ENCODE measurements at places on chromosomes 12 and 14.

DNA sequence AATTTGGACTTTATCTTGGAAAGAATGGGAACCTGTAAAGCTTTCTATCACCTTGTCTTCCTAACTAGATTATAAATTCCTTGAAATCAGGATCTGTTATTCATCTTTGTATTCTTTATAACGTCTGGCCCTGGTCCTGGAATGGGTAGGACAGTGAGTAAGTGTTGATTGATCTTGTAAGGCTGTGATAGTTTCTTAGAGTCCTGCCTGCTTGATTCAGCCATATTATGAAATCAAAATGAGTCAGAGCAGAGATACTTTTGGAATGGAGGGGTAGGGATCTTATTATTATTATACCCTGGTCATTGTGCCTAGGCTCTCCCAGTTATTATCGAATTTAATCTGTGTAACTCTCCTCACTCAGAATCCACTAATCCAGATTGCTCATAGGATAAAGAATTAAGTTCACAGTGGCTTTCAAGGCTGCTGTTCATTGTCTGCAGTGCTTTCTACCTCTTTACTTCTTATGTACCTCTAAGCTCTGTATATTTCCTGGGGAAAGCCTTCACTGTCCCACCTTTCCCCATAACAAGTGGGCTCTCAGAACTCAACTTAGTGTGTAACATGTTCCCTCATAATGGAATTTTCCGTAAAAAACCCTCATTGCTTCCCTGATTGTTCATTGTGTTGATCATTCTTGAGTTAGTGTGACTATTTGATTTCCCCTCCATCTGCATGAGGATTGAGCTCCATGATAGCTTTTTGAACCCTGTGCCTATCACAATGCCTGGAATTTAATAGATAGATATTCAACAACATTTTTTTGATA, 93.3 kb downstream of the DAAM1 start:
- no peaks in the 10 kb centered on the region for H3K27me3 ChIP-seq

DNA sequence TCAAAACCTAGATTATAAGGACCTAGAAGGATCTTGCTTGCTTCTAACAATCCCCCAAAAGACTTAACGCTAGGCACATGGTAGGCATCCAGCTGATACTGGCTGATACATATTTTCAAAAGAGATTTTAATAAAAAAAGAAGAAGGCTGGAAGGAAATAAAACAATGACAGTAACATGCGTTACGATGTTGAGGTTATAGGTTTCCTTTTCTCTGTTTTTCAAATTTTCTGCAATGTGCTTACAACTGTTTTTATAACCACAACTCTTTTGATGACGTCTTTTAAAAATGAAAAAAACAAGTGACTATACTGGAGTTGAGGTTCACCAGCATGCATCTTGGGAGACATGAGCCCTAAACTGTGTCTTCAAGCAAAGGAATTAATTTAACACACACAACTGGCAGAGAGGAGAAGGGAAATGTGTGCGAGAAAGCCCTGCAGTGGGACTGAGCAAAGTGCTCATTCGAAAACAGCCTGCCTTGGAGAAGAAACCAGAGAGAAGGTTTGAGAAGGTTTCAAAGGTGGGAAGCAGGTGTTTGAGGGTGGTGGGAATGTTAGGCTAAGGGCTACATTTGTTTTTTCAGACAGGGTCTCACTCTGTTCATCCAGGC, 80.4 kb downstream of the DUSP16 start:
- no peak overlapping the region for H3K27ac ChIP-seq
- H3K4me3 ChIP-seq = no peak overlapping the region
- H3K4me1 ChIP-seq = peaks cover 12% of the 10 kb centered on the region
- no peaks in the 10 kb centered on the region for H3K27me3 ChIP-seq

GRCh38 chr14:76138758-76139723, 12.7 kb upstream of the GPATCH2L start:
- H3K27me3 ChIP-seq = peaks cover 80% of the 10 kb centered on the region
- H3K4me3 ChIP-seq = peak overlapping the region; percentile 66
- 0 out of 2 replicates have a peak, but pooled peaks cover 3% of the 10 kb centered on the region for H3K36me3 ChIP-seq
- peaks cover 30% of the 10 kb centered on the region for H3K4me1 ChIP-seq
- DNase-seq = peak; percentile 65

DNA sequence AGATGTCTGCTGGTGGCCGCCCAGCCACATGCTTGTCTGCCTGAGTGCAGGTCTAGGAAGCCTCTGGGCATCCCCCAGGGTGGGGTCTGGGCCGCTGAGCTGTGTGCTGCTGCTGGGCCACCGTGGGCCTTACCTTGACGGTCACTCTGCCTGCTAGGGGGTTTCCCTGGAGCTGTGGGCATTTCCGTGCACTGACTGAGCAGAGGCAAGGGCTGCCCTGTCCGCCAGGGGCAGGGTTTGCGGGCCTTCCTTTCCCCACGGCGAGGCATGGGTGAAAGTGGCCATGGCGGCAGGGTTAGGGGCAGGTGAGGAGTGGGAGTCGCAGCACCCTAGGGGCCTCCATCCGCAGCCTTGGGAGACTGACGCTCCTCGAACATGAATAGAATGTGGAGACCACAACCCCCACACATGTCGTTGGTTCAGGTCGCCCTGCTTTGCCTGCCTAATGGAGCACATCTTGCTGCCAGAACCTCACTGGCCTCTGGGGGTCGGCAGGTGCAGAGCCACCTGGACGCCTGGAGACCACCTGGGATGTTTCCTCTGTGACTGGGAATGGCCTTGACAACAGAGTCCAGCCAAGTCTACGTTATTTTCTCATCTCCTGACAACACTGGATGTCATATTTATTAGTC, 2.5 kb downstream of the ZBTB42 start:
- no peak overlapping the region for H3K27ac ChIP-seq
- no peaks in the 10 kb centered on the region for H3K36me3 ChIP-seq
- no peak overlapping the region for H3K4me3 ChIP-seq
- DNase-seq = no peak
- H3K27me3 ChIP-seq = peaks cover 43% of the 10 kb centered on the region

DNA sequence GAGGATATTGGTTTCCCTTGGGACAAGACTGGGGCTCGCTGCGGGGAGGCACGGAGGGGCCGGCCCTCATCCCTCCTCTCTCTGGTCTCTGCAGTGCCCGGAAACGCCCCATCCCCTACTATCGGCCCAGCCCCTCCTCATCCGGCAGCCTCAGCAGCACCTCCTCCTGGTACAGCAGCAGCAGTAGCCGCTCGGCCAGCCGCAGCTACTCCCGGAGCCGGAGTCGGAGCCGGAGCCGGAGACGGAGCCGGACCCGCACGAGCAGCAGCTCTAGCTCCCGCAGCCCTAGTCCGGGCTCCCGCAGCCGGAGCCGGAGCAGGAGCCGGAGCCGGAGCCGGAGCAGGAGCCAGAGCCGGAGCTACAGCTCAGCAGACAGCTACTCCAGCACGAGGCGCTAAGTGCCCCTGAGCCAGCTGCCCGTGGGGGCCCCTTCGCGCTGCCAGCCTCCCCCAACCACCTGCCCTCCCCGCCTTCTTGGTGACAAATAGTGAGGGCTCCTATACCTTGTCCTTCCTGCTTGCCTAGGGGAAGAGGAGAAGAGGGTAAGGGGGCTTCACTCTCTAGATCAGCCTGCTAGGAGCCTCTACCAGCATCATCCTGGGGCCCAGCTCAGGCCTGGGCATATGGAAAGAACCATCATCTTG, 22.2 kb upstream of the HSPB8 start:
- no peak overlapping the region for H3K4me3 ChIP-seq
- no peaks in the 10 kb centered on the region for H3K27me3 ChIP-seq
- H3K27ac ChIP-seq = no peak overlapping the region
- H3K4me1 ChIP-seq = peaks cover 22% of the 10 kb centered on the region
- peak; percentile 86 for DNase-seq
- H3K36me3 ChIP-seq = peaks cover 11% of the 10 kb centered on the region

DNA sequence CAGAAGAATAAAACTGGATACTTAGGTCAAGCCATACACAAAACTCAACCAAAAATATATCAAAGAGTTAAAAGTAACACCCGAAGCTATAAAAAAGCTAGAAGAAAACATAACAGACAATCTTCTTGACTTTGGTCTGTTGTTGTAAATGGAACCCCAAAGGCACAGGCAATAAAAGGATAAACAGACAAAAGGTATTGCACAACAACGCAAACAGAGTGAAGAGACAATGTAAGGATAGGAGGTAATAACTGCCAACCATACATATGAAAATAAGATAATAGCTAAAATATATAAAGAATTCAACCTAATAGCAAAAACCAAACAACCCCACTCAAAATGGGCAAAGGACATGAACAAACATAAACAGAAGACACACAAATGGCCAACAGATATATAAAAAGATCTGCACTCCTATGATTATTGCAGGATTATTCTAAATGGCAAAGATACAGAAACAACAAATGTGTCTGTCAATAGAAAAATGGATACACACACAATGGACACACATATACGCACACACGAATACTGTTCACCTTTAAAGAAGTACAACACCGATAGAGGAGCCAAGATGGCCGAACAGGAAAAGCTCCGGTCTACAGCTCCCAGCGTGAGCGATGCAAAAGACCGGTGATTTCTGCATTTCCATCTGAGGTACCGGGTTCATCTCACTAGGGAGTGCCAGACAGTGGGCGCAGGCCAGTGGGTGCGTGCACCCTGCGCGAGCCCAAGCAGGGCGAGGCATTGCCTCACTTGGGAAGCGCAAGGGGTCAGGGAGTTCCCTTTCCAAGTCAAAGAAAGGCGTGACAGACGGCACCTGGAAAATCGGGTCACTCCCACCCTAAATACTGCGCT, 1137.1 kb downstream of the FSCB start:
- peaks cover 5% of the 10 kb centered on the region for H3K4me1 ChIP-seq
- H3K27me3 ChIP-seq = no peaks in the 10 kb centered on the region
- no peak for DNase-seq
- H3K4me3 ChIP-seq = no peak overlapping the region

DNA sequence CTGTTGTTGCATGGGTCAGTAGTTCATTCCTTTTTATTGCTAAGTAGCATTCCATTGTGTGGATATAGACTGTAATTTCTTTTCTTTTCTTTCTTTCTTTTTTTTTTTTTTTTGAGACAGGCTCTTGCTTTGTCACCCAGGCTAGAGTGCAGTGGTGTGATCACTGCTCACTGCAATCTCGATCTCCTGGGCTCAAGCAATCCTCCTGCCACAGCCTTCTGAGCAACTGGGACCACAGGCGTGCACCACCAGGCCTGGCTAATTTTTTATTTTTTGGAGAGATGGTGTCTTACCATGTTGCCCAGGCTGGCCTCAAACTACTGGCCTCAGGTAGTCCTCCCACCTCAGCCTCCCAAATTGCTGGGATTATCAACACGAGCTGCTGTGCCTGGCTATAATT, 5.2 kb downstream of the ATP6V0A2 start:
- H3K36me3 ChIP-seq = peaks cover 9% of the 10 kb centered on the region
- peaks cover 16% of the 10 kb centered on the region for H3K4me1 ChIP-seq
- H3K4me3 ChIP-seq = no peak overlapping the region
- DNase-seq = no peak
- H3K27ac ChIP-seq = peak overlapping the region; percentile 8

DNA sequence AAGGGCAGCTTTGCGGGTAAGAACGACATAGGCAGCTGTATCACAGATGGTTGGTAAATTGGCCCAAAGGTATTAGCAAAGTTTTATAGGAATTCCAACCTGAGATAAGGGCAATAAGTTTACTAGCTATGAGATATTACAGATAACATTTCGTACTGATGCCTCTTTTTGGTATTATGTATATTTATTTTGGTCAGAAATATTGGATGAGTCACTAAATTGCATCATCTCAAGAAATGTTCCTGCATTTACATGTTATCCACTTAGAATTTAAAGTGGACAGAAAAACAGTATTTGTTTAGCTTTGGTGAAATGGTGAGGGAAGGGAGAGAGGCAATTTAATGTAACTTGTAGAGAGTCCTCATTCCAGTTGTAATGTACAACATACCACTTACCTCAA, 65.1 kb upstream of the PZP start:
- H3K4me3 ChIP-seq = no peak overlapping the region
- H3K36me3 ChIP-seq = no peaks in the 10 kb centered on the region
- H3K27ac ChIP-seq = no peak overlapping the region
- H3K27me3 ChIP-seq = no peaks in the 10 kb centered on the region
- peaks cover 3% of the 10 kb centered on the region for H3K4me1 ChIP-seq

DNA sequence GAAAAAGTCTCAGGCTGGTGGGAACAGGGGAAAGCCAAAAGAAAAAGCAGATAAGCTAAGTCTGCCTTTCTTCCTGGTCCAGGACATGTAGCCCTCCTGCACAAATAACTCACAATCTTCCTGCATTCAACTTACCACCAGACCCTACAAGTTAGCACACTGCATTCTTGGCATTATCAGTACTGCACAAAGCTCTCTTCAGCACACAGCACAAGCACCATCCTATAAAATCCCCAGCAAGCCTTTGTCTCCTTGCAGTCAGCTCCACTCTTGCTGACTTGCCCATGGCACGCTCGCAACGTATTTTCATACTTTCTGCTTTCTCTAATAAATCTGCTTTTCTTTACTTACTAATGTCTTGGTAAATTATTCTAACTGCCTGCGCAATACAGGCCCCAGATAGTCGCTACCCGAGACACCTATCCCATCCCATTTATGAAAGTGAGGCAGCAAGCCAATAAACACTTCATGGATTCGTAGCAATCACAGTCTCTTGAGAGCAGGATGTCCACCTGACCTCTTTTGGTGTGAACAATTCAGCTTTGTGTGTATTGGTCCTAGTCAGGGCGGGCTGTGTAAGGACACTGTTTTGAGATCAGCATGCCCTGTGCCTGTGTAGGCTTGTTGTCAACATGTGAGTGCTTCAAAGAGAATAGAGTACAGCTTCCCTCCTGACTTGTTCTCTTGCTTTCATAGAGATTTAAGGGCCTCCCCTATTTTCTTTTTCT, 49.0 kb downstream of the TMEM117 start:
- no peaks in the 10 kb centered on the region for H3K27me3 ChIP-seq
- no peaks in the 10 kb centered on the region for H3K4me1 ChIP-seq
- no peaks in the 10 kb centered on the region for H3K36me3 ChIP-seq
- H3K27ac ChIP-seq = no peak overlapping the region
- no peak overlapping the region for H3K4me3 ChIP-seq

DNA sequence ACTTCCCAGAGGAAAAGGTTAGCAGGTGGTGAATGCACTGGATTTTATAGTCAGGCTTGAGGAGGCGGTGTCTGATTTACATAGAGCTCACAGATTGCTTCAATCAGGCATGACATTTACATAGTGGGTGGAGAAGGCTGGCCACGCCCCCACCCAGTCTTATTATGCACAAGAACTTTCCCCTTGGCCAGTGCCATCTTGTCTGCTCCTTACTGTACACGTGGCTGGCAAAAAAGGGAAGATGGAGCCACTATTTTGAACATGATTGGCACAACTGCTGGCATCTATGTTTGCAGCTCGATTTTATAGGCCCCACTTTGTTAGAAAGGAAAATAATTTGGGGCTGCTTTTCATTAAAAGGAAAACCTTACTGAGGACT, 10.9 kb upstream of the LGMN start:
- H3K4me3 ChIP-seq = no peak overlapping the region
- H3K4me1 ChIP-seq = no peaks in the 10 kb centered on the region
- peaks cover 12% of the 10 kb centered on the region for H3K27me3 ChIP-seq
- H3K36me3 ChIP-seq = no peaks in the 10 kb centered on the region
- no peak overlapping the region for H3K27ac ChIP-seq
- peak; percentile 30 for DNase-seq

- DNase-seq = no peak
- H3K36me3 ChIP-seq = no peaks in the 10 kb centered on the region
- H3K27me3 ChIP-seq = no peaks in the 10 kb centered on the region
- peak overlapping the region; percentile 66 for H3K27ac ChIP-seq
- H3K4me3 ChIP-seq = no peak overlapping the region
Measured at GRCh38 chr12:120873226-120873625, 30.9 kb downstream of the SPPL3 start.
